Activated naive CD4-positive, alpha-beta T cell treated with anti-CD3 and anti-CD28 coated beads for 36 hours (primary cell): ENCODE measurements at places on chromosomes 2 and 18.

- no peak for DNase-seq
Measured at GRCh38 chr2:197920592-197921201, 116.3 kb downstream of the PLCL1 start.

GRCh38 chr2:20212871-20213503 lies 11.9 kb downstream of the SDC1 start:
- no peak for DNase-seq

DNA sequence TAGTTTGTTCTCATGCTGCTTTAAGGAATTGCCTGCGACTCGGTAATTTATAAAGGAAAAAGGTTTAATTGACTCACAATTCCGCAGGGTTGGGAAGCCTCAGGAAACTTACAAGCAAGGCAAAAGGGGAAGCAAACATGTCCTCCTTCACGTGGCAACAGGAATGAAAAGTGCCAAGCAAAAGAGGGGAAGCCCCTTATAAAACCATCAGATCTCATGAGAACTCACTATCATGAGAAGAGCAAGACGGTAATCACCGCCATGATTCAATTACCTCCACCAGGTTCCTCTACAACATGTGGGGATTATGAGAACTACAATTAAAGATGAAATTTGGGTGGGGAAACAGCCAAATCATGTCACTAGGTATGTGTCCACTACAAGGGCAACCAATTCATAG lies 53.9 kb downstream of the MAP4K3 start:
- DNase-seq, result no peak

DNA sequence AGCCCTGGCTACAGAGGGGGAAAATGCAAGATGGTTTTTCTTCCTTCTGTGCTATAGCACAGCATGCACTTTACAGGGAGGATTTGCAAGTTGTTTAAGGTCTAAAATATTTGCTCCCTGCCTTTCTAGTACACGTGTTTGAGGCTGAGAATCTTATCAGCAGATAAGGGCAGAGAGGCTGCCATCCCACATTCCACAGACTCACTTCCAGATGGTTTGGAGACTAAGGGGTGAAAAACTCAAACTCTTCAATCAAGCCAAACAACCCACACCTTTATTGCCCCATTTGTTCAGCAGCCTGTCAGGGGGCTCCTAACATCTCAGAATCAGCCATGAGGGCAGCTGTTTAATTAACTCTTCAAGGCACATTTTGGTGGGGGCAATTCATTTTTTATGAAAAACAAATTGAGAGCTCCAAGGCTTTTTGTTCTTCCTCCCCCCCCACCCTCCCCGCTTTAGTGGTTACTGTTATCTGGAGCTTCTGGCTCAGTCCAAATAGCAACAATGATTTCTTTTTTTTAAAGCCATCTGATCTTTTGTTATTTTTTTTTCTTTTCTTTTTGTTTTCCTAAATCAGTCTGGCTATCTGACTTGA lies 242.6 kb upstream of the NT5C1B start:
- DNase-seq, result no peak

DNA sequence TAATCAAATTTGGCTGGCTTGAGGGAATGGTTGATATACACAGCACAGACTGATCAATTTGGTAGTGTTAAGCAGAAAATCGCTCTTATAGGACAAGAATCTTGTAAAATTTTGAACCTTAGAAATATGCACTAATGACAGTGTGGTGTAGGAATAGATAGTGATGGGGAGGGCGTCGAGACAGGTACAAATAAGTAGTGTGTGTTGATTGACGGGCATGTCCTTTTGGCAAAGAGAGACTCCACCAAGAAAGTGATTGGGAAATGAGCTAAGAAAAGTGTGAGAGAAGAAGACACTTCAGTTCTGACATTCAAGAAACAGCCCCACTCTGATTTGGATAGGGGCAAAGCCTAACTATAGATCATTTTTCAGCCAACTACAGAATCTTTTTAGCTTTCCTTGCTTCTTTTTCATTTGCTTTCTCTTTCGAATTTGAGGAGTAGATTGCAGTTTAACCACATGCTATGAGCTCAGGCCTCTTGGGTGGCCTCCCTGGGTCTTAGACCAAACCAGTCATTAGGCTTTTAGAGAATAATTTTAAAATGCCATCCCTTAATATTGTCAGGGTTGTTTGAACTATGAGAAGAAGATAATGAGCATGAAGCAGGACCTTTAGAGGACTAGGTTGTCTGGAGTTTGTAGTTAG lies 127.1 kb downstream of the CERS6 start:
- DNase-seq, result peak; percentile 20

DNA sequence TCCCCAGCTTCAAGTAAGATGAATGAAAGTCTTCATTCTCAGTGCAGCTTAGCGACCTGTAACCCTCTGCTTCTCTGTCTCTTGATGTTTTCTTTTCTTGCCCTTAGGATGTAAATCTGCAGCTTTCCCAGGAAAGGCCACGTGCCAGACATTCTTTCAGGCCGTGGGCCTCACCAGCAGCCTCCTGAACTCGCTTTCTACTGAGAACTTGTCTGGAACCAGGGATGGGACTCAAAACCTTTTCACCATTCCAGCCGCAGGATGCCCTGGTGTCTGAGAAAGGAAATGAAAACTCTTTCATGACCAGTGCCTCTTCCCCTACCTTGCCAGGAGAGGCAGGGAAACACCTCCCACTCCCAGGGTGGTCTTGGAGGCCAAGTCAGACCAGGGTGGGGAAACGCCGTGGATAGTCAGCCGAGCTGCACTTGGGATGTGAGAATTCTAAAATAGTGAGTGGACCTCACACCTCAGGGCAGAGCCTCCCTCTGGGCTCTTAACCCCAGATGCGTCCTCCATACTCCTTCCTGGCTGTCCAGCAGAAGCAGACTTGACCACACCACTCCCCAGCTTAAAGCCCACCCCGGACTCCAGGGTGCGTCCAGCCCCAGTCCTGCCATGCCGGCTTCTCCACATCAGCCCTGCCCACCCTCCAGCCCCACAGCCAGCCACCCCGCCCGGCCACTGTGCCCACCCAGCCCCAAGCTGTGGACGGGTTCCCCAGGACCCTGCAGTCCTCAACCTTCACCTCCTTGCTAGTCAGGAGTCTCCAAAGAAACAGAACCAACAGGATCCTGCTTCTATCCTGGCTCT lies 115.5 kb downstream of the TWIST2 start:
- no peak for DNase-seq

DNA sequence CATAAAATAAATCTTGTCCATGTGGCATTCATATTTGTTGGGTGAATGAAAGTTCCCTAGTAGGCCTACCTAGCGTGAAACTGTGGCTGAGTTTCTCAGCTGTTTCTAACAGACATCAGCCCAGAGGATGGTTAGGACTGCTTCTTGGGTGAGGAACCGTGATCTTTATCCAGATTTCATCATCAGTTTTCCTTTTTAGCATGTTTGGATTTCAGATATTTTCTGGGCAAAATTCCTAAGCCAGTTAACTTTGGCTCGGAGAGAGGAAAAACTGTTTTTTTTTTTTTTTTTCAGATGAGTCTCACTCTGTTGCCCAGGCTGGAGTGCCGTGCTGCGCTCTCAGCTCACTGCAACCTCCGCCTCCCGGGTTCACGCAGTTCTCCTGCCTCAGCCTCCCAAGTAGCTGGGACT lies 53.5 kb downstream of the DGKD start:
- no peak for DNase-seq

DNA sequence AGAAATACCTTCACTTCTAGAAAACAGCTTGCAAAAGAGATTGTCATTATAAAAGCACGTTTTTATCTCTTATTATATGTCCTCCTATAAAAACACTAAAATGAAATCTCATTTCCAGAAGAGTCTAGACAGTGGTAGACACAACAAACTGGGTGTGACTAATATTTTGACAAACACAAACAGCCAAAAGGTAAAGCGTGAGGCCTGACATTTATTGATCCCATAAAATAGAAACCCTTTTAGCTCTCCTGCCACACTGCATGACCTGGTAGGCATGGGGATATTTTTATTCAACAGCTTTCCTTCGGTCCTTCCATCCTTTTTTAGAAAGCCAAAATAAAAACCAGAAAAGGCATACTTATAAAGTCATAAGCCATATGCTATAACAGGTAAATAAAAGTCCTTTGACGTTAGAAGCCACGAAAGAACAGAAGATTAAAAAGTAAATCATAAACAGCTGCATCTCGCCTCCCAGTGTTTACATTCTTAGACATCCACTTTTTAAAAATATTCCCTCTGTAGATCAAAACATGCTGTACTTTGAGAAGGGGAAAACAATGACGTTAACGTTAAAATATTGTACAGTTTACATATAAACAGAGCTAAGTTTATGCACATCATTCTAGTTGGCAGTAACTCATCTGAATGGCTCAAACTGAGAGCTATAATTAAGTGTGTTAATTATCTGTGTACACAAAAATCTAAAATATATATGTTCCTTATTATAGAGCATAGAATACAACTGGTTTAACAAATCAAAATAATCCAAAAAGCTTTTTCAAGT lies 44.6 kb downstream of the IRS1 start:
- no peak for DNase-seq

DNA sequence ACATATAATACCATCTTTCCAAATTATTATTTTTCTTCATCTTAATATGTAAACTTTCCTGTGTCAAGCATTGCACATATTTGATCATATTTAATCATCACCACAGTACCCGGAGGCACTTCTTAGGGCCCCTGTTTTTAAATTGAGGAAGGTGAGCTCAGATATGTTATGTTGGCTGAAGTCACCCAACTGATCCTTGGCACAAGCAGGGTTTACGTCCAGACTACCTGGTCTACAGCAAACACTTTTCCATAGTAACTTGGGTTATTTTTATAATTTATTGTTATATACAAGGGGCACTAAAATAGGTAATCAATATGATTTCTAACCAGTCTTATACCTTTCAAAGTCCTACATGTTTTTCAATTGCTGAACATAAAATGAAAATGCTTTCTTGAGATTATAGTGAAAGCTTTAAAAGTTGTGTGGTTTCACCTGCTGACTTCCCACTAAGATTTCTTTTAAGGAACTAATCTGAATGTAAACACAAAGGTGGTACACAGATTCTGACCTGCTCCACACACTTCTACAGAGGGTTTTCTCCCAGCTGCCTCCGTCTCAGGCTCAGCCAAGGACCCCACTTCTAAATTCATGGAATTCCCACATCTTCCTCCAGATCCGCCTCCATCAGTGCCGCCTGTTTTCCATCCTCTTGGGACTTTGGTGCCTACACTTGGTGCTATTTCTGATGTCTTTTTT lies 52.2 kb downstream of the SH3YL1 start:
- no peak for DNase-seq

DNA sequence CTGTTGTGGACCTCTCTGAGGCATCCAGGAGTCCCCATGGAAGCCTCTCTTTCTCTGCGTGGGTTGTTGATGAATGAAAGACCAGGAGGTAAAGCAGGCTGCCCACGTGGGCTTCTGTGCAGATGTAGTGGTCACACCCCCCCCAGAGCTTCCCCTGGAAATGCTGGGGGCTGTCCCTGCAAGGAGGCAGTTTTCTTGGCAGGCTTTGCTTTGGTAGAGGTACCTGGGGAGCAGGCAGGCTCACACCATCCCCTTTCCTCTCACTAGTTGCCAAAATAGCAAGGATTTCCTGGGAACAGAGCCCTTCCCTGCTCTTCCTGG lies 97.6 kb upstream of the MAP3K20 start:
- no peak for DNase-seq

DNA sequence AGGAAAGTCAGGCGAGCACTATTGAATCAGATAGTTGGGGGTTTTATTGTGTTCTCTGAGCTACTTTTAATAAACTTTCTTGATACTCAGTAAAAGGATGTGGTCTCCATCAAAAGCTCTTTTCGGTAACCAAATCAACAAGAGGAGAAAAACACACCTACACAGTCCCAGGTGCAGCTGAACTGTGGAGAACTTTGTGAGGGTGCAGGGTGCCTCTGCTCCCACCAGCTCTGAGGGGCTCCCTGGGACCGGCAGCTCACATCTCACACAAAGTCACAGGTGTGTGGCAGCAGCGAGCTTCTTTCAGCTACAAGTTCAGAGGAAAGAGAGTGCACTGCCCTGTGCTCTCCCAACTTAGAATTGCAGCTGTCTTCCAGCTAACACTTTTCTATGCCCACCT lies 650.4 kb downstream of the RNF144A start:
- peak; percentile 82 for DNase-seq

DNA sequence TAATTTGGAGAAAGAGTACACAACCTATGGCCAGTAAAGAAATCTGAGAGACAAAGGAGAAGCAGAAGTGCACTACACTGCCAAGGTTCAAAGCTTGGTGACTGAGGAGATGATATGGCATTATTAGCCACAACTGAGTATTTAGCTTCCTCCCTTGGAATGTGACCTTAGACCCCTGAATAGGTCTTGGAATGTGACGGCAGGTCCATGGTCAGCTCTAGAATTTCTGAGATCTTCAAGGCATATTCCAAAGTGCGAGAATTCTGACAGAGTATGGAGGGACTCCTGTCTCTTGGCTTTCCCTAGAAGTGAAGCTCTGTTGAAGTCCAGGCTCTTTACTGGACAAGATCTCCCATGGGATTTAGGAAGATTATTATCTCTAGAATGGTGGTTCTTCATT lies 130.0 kb upstream of the FN1 start:
- no peak for DNase-seq

DNA sequence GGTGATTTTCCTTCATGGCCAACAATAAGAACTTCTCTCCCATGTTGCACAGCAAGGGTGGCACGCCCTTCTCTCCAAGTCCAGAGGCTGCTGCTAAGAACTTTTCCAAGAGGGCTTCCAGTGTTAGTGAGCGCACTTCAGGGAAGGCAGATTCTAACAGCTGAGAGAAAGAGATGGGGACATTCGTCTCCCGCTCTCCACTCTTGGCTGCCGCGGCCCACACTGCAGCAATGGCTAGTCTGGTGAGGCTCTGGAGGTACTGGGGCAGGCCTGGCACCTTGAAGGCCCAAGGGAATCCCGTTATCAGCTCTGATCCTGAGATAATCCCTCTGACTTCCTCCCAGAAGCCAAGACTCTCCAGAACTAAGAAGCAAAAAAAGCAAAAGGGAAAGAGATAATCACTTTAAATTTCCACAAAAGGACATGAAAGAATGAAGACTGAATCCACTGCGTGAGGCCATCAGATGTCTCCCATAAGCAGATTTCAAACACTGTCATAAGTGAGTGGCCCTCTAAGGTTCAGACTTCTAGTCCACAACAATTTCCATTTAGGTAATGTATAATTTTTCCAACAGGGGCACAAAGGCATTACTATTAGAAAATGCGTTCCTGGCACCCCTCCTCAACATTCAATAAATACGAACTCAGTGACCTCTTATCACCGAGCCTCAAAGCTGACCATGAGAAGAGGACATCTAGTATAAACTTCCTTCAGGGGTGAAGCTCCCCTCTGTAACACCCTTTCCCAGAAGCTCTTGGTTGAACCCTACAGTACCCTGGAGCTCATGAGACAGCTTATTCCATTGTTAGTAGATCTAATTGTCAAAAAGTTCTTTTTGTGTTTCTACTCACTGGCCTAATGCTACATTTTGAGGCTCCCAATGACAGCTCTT lies 66.7 kb upstream of the ZFP36L2 start:
- DNase-seq, result no peak

DNA sequence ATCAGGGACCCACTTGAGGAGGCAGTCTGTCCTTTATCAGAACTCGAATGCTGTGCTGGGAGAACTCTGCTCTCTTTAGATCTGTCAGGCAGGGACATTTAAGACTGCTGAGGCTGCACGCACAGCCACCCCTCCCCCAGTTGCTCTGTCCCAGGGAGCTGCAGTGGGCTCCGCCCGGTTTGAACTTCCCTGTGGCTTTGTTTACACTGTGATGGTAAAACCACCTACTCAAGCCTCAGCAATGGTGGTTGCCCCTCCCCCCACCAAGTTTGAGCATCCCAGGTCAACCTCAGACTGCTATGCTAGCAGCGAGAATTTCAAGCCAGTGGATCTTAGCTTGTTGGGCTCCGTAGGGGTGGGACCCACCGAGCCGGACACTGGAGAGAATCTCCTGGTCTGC lies 11.8 kb upstream of the LHCGR start:
- no peak for DNase-seq
